ENCODE measurements at places on chromosomes 11 and 22.

DNA sequence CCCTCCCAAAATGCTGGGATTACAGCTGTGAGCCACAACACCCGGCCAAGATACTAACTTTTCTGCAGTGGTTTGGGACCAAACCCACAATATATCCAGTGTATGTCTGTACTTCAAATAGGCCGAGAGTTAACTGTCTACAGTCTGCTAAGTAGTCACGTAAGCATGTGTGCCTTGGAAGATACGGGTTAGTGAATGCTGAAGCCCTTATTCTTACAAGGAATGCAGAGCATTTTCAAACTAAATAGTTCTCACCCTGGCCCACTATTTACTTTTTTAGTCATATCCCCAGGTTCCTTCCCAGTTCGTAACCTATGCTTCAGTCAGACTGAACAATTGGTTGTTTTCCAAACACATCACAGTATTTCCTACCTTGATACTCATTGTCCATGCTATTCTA lies 176.0 kb downstream of the WNT11 start:
- no peak for DNase-seq

- DNase-seq, result peak; percentile 59
Measured at GRCh38 chr11:64318766-64319761, 1.1 kb downstream of the PRDX5 start.

- no peak for DNase-seq
Measured at GRCh38 chr11:82899186-82899820, 927 bp downstream of the PRCP start.

DNA sequence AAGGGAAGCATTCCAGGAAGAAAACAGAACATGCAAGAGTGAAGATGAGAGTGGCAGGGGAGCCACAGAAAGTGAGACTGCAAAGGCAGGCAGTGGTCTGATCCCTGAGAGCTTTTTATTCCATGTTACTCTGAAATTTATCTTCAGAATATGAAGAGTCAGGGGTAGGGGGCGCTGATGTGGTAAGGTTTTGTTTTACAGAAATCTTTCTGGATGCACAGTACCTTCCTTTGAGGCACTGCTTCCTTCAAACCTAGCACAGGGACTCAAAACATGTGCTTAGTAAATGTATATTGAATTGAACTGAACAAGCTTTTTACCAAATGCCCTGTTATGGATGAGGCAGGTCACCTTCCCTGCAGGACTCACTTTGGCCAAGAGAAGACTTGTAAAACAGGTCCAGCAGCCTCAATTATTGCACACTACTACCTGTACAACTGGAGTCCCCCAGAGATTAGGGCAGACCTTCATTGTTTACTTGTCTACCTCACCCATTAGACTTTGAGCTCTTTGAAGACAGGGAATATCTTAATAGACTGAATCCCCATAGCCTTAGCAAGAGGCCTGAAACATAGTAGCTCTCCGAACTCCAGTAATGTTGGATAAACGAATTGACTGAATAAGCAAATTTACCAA lies 2.2 kb downstream of the PAK1 start:
- no peak for DNase-seq

GRCh38 chr11:85725510-85726258 lies 39.7 kb upstream of the CCDC89 start:
- no peak for DNase-seq

DNA sequence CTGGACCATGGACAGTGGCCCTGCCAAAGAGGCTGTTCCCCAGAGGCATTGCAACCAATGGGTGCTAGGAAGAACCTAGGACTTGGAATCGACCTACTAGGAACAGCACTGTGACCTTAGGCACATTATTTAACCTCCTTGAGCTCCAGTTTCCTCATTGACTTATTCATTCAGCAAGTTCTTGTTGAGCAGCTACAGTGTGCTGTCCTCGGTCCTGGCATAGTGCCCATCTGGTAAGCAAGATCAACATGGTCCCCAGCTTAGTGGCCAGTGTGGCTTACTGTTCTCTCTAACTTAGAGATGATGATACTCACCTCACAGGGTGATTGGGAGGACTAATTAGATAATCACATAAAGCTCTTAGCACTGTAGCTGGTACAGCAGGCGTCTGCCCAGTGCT lies 8.2 kb downstream of the ABCG4 start:
- no peak for DNase-seq

DNA sequence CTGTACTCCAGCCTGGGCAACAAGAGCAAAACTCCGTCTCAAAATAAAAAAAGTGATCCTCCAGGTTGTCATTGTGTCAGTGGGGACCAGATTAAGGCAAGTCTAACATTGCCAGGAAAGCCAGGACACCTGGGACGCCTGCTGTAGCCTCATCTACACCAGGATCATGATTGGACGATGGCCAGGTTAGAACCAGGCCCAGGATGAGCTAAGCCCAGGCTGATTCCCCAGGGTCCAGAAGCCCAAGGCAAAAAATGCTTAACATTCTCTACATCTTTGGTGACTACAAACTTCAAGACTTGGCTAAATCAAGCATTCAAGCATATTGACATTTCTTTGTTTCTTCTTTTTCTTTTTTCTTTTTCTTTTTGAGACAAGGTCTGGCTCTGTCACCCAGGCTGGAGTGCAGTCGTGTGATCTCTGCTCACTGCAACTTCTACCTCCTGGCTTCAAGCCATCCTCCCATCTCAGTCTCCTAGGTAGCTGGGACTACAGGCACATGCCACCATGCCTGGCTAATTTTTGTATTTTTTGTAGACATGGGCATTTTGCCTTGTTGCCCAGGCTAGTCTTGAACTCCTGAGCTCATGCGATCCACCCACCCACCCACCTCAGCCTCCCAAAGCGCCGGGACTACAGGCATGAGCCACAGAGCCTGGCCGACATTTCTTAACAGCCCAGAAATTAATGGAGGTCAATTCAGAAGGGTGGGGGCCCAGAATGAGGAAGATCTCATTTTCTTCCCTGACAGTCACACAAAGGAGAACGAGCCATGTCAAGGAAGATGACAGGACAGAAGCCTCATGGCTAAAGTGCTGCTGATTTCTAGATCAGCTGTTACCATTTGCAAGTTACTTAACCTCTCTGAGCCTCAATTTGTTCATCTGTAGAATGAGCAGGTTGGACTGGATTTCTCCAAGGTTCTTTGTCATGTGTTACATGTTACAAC lies 12.5 kb upstream of the PTPRJ start:
- DNase-seq, result no peak

DNA sequence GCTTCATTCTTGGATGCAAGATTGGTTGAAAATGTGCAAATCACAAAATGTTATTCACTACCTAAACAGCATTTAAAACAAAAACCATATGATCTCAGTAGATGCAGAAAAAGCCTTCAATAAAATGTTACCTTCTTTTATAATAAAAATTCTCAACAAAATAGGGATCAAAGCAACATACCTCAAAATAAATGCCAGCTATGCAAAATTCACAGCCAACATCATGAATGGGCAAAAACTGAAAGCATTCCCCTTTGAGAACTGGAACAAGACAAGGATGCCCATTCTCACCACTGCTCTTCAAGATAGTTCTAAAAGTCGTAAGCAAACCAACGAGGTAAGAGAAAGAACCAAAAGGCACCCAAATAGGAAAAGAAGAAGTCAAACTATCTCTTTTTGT lies 2.0 kb downstream of the OR5AK2 start:
- no peak for DNase-seq
